ENCODE measurements at places on chromosomes 3 and 15.

DNA sequence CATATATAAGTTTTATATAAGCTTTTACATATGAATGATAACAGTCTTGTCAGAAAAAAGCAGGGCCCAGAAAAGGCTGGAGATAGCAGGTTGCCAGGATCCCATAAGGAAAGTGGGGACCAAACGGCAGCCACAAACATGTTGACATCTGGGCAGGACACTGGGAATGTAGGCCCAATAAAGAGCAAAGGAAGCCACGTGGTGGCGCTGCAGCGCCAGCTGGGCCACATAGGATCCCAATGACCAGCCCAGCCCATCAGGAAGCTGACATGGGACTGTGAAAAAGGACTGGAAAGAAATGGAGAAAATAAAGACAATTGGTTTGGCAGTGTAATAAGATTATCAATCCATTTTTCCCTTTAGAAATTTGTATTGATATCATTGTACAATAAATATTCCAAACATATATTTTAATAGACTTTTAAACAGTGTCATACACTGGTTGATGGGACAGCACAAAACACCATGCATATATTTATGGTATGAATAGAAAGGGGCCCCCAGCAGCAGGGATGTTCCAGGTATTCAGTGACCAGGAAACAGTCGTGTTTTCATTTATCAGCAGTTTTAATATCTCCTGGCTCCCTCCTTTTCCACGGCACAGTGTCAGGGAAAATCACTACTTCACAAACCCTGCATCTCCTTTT is 89.0 kb upstream of the STRIT1 start:
- DNase-seq, result peak; percentile 30

DNA sequence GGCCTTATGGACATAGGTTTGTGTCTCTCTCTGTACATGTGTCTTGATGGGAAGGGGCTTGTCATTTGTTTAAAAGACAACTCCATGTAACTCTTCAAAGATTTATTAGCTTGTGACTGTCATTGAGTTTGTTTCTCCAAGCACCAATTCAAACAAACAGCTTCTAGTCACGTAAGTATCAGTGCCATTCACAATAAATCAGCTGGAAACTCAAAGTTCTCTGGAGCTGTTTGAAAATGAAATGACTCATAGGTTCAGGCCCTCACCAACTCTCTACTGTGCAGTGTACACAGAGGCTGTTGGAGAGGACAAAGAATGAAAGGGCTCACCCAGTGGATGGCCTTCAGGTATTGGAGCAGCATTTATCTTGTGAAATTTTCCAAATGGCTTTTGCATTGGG is 476.3 kb downstream of the AGBL1 start:
- DNase-seq, result no peak

GRCh38 chr3:148309390-148310035 is 388.2 kb upstream of the AGTR1 start:
- peak; percentile 22 for DNase-seq

DNA sequence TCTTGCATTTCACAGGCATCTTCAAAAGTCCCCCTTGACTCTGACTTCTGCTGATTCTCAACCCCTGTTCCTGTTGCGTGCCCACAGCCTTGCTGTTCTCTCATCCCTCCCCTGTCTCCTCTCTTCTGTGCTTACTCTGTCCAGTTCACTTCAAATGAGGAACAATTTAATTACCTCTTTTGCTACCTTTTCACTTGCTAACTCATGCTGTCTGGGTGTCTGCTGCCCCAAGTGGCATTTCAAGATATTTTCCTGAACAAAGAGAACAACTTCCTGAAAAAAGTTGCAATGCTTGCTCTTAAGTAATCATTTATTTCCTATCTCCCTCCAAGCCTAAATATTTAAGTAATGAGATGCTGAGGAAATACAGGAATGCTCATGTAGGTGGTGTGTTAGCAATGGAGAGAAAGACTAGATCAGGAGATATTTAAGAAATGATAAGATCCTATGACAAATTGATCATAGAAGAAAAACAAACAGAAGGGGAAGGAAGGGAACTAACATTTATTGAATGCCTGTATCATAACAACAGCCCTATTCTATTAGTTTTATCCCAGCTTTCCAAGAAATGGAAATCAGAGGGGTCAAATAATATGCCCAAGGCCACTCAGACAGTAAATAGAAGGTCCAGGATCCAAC is 42.2 kb downstream of the SV2B start:
- DNase-seq, result no peak

DNA sequence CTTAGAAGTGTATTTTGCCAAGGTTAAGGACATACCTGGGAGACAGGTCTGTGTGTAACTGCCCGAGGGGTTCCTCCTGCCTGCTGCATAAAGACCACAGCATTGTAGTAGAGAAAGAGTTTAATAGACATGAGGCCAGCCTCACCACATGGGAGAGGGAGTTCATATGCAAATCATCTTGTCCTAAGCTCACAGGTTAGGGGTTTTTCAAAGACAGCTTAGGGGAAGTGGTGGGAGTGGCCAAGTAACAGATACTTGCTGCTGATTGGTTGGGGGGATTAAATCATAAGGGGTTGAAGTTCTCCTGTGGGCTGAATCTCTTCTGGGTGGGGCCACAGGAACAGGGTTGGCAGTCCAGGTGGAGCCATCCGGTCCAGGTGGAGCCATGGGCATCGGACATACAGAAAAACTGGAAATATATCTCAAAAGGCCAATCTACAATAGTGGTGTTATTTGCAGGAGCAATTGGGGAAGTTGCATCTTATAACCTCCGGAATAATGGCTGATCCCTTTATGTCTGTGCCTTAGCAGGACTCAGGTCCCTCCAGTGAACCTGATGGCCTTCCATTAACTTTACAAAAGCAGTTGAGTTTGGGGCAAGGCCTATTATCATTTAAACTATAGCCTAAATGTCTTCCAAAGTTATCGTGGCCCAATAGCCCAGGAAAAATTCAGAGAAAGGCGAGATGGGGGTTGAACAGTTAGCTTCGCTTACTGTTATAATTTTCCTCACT is 86.0 kb upstream of the MFGE8 start:
- no peak for DNase-seq

DNA sequence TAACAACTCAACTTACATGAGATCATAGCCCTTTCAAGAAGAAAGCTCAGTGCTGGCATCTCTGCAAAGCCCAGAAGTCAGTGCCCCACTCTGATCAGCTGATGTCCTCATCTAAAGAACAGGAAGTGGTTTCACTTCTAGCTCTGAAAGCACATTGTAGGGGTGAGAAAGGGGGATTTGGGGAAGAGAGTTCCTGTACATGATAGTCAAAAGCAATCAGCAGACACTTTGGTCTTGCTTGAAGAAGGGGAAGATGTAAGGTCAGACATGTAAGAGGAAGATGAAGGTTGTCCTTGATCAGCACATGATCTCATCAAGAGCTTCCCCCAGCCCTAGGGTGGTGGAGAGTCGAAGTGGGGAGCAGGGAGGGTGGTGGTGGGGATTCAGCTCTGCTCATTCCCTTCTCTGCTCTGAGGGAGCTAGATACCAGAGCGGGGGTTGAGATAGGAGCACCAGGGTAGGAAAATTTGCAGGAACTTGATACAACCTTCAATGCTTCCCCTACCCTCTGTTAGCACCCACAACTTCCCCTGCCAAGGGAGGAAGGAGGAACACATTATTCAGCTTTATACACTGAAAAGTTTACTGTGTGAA is 76.4 kb upstream of the ETV5 start:
- no peak for DNase-seq

- no peak for DNase-seq
Observed at GRCh38 chr3:67646586-67647234, 7.7 kb downstream of the SUCLG2 start.

DNA sequence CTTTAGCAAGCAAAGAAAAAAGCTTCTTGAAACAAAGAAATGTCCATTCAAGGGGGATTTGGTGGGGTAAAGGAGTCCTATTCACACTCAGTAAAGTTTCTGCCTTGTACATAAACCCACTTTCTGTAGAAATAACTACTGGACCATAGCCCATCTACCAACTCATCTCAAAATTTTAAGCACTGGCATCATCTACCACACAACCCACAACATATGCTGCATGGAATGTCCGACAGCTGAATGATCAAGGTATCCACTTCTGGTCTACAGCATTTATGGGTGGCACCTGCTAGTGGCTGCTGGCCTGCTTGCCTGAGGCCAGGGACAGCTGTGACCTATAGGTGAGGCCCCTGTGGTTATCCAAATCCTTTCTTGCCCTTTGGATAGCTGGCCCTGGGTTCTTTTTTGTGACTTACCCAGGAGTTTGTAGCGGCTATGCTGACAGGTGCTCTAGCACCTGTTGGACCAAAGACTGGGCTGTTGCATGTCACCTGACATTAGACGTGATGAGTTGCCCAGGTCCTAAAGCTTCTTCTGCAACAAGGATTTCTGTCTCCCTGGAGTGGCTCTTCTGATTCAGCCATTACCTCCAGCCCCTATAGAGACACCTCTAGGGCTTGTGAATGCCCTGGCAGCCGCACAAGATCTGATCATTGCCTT is 19.2 kb upstream of the MEF2A start:
- DNase-seq, result no peak

GRCh38 chr15:50797926-50798325 is 32.4 kb upstream of the SPPL2A start:
- no peak for DNase-seq
